Brain microvascular endothelial cell (primary cell): ENCODE measurements at places on chromosomes 7 and 10.

- DNase-seq, result no peak
Observed at GRCh38 chr7:38428041-38428440, 154.6 kb upstream of the TARP start.

- DNase-seq, result no peak
Observed at GRCh38 chr7:20338285-20338684, 7.6 kb downstream of the ITGB8 start.

GRCh38 chr7:141619745-141620144, 68.5 kb downstream of the AGK start:
- no peak for DNase-seq

GRCh38 chr7:112410092-112410491, 40.2 kb upstream of the IFRD1 start:
- no peak for DNase-seq

DNA sequence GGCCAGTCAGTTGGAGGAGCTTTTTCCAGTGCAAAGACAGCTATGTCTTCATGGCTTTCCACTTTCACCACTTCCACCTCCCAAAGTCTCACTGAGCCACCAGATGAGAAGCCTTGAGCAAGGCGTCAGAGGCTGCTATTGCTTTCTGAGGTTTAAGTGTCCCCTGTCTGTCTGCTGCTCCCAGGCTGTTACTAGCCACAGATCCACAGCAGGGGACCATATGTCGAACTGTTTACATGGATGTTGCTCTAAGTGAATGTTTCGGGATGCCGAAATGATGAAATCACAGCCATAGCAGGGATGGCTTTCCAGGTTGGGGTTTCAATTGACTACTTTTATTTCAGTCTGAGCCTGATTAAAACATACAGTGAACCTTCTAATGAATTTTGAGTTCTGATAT, 88.5 kb downstream of the AVL9 start:
- DNase-seq, result peak; percentile 68

DNA sequence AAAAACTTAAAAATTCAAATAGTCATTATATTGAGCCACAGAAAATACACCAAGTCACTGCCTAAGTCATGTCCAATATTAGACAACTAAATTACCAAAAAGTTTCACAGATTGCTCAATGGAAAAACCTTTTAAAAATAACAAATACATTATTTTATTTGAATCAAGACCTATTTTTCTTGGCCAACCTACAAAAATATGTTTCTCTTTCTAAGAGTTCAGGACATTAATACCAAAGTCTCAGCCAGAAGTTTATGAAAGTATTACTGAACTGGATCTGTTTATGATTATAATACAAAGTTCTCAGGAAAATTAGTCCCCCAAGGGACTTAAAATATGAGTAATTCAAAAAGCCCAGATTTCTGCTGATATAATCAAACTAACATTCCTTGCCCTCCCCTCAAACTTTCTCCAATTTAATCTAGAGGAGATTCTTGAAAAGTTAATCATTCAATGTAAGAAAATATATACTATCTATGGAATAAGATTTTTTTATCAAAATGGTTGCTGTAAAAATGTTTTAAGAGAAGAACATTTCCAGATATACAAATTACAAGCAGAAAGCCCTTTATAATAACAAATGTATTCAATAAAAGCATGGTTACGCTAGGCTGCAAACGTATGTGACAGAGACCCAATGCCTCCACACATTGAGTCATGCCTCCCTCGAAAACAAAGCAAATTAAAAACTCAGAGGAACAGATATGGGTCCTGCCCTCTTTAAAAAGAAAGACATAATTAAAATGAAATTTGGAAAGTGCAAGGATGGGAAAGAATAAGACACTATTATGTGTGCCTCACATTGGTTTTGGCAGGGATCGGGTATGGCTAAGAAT, 381.6 kb downstream of the PARD3 start:
- peak; percentile 30 for DNase-seq

DNA sequence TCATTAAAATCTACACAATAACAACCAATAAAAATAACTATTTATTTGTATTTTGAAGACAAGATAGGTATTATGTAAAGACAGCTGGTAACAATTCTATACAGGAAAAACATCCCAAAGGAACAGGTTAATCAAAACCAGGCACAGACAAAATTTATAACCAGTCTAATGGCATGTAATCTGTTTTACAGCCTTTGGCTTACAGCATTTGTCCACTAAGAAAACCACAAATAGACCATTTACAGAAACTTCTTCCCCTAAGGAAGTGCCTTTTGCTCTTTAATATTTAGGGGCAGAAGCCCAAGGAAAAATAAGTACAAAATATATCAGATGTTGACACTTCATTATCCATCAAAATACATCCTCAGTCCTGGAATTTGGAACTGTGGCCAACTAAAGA, 65.0 kb downstream of the SVIL start:
- DNase-seq, result no peak

DNA sequence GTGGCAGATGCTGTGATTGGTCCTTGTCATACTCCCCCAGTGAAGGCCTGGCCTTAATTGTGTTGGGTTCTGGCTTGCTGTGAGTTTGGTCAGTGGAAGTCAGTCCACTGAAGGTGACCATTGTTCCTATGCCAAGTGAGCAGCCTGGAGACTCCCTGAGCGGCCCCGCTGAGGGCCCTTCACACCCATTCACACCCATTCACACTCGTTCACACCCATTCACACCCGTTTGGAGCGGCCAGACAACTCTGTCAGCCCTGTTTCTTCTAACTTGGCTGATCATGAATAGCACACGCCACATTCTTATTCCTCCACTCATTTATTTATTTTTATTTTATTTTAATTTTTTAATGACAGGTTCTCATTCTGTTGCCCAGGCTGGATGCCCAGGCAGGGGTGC, 61.5 kb downstream of the C10orf120 start:
- no peak for DNase-seq

DNA sequence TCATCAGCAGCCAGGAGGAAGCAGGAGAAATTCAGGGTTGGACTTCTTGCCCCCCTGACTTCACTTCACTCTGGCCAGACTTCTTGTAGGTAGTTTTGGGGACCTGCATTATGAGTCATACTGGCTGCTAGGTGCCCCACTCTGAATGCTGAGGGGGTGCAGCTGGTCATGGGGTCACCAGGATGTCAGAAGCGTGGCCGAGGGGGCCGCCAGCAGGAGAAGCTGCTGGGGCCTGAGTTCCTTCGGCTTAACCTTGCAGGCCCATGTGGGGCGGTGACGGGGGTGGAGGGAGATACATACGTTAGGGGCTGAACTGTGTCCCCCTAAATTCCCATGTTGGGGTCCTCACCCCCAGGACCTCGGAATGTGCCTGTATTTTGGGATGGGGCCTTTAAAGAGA, 18.2 kb downstream of the UNCX start:
- DNase-seq, result no peak

DNA sequence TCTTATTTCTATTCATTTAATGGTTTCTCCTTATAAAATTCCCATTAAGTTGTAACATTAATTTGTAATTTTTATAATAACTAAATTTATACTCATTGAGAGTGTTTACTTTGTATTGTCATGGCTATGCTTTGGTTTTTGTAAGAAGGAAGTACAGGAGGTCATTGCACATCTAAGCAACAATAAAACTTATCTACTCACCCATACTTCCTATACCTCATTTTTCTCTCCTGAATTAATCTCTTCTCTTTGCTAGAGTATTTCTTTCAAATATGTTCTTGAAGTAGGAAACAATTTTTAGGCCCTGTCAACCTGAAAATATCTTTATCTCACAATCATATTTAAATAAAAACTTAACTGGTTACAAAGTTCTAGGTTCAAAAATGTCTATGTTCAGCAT, 95.4 kb upstream of the WDR11 start:
- DNase-seq, result no peak

DNA sequence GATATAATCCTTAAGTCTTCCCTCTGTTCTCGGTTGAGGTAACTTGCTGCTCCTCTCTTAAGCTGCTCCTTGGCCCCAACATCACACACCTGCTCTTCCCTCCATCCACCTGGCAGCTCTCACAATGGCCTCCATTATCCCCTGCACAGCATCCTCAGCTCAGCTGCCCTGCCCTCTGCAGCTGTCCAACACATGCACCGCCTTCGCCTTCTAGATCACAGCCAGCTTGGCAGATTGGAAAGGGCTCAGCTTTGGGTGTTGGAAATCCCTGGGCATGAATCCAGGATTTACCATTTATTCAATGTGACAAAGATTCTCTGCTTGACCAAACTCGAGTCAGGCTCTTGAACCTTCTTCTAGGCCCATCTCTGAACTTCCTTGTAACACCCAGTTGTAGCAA, 20.6 kb downstream of the RGR start:
- DNase-seq, result no peak

- DNase-seq, result no peak
Observed at GRCh38 chr10:62560201-62560819, 186.1 kb downstream of the ZNF365 start.

DNA sequence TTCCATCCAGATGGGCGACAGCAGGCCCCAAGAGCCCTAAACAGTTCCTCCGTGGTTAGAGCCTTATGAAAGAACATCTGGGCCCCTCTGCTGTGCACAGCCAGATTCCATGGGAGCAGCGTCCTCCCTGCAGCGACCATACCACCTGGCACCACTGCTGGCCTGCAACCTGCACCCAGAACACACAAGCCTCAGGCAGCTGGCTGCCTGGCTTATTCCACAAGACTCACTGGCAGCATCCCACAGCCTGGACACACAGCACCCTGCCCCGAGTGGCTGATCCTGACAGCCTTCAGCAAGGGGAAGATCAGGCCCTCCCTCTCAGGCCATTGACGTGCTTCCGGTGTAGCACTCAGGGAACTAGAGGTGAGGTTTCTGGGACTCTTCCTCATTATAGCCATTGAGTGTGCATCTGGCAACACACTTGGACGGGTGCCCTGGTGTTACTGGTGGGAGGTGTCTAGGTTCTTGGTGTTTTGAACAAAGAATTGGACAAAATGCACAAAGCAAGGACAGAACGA, 33.7 kb upstream of the ERCC6 start:
- DNase-seq, result no peak

GRCh38 chr10:3668276-3668965, 116.6 kb downstream of the KLF6 start:
- peak; percentile 79 for DNase-seq

DNA sequence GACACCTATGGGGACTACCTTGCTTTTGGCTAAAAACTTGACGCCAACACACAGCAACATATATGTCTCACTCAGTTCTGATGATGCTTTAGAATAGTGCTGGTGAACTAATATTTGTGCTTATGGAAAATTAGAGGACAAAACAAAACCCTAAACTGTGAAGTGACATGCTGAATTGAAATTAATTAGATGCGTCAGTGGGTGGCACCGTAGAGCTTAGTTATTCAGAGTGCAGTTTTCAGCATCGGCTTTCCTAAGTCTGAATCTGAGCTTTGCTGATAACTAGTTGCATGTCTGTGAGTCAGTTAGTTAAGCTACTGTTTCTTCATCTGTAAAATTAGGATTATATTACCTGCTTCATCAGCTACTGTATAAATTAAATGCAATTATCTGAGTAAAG, 245.0 kb upstream of the SORCS1 start:
- DNase-seq, result peak; percentile 1

DNA sequence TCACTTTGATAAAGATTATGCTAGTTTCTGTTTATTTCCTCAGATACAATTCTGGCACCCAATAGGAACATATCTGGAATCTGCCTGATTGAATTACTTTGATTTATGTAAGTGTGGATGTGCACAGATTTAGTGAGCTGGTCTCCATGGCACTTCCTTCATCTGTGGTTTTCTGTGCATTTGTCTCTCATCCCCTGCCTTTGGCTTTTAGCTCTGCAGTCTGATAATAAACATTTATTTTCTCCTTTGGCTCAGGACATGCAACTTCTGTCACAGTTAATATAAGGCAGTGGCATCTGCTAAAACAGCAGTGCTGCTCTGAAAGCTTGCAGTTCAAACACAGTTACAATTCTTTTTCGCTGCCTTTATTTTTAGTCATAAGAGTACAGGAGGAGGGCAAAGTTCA, 273.7 kb upstream of the CHRM2 start:
- no peak for DNase-seq

DNA sequence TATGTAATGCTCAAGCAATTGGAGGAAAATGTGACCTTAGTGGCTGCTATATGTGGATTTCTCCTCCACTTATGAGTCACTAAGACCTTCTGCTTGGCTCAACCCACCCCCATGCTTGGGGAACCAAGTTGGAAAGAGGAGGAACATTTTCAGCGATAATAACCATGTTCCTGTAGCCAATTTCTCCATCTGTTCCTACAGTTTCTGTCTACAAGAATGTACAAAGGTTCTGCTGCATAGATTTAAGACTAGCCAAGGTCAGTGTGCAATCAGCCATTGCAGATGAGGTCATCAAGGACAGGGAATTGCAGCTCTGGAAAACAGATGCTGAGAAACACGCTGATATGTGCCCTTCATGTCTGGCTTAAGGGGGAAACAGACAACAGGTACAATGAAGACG, 5.6 kb upstream of the NRCAM start:
- no peak for DNase-seq

- DNase-seq, result no peak
Observed at GRCh38 chr10:100710151-100710871, 35.1 kb upstream of the PAX2 start.

- no peak for DNase-seq
Observed at GRCh38 chr7:47313564-47313963, 268.3 kb downstream of the TNS3 start.

- DNase-seq, result peak; percentile 38
Observed at GRCh38 chr7:27560706-27561235, 101.9 kb downstream of the HIBADH start.
